ENCODE measurements at places on chromosomes 6 and 20.

DNA sequence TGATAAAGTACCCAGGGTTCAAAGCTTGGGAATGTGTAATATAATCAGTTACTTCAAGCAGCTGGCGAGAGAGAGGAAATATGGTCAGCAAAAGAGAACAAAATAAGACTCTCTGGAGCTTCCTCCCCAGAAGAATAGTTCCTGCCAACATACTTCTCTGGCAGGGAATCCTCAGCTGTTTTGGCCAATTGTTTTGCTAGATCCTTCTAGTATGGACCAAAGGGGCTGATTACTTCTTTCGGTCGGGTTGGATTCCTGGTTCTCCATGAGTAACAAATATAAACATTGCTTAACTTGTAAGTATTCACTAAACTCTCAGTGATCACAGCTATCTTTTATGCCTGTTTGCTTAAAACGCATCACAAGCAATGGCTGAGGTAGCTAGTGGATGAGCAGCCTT is 31.4 kb upstream of the FBXO9 start:
- no peak for DNase-seq

- no peak for DNase-seq
Measured at GRCh38 chr6:158488065-158488464, 71.8 kb upstream of the TMEM181 start.

- no peak for DNase-seq
Measured at GRCh38 chr6:155315516-155315871, 1.2 kb upstream of the TFB1M start.

DNA sequence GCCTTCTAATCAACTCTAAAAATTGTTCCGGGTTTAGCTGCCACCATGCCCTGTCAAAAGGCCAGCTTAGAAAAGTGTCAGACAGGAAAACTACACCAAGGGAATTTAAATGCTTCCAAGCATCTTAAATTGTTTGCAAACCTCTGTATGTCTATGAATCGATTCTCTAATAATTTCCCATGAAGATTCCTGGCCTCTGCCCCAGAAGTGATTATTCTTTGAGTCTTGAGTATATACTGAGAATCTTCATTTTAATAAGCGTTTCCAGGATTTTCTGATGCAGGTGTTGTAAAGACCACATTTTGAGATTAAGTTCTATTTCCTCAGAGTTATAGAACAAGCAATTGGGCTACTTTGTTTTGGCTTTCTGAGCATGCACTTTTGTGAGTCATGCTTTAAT is 471.8 kb upstream of the JAG1 start:
- no peak for DNase-seq

DNA sequence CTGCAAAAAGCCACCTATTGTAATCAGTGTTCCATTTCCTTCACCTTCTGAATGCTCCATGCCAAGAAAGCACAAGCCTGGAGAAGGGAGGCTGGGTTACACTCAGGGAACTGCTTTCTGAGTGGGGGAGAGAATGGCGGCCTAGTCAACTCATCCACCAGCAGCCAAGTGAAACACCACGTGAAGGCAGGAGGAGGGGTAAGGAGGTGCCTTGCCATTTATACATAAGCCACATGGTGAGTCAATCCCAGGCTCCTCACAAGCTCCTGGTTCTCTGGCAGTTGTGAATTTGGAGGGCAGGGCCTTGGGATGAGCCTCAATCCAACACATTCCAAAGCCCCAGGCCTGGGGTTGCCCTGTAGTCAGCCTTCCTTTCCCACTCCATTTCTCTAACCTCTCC is 149.4 kb downstream of the CD24 start:
- DNase-seq: no peak

DNA sequence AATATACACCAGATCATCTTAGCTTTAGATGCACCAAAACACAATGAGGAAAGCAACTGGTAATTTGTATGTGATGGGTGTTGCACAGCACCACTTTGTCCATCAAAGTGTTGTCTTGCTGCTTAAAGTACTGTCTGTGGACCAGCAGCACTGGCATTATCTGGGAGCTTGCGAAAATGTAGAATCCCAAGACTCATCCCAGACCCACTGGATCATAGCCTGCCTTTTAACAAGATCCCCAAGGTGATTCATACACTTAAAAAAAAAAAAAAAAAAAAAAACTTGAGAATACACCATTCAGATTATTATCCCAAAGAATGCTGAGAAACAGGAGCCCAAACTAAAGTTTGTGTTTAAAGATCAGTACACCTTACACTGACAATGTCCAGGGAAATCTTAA is 123.4 kb downstream of the TASP1 start:
- DNase-seq: no peak

- DNase-seq: no peak
Measured at GRCh38 chr20:62792182-62792939, 3.9 kb upstream of the MRGBP start.

DNA sequence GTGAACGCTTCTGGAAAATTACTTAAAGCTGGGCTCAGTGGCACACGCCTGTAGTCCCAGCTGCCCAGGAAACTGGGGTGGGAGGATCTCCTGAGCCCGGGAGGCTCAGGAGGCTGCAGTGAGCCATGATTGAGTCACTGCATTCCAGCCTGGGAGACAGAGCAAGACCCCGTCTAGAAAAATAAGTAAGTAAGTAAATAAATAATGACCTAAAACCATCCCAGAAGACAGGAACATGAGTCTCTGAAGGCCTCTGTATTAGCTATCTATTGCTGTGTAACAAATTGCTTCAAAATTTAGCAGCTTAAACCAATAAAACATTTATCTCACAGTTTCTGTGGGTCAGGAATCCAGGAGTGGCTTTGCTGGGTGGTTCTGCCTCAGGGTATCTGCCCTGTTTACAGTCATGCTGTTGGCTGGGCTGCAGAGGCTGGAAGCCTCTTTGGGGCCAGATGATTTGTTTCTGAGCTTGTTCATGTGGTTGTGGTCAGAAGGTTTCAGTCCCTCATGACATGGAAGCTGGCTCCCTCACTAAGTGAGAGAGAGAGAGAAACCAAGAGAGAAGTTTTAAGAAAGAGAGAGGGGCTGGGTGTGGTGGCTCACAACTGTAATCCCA is 48.4 kb upstream of the NCOA3 start:
- no peak for DNase-seq

GRCh38 chr20:11895861-11896387 is 21.8 kb upstream of the BTBD3 start:
- DNase-seq: no peak

- no peak for DNase-seq
Measured at GRCh38 chr20:41734506-41734945, 116.3 kb upstream of the CHD6 start.

DNA sequence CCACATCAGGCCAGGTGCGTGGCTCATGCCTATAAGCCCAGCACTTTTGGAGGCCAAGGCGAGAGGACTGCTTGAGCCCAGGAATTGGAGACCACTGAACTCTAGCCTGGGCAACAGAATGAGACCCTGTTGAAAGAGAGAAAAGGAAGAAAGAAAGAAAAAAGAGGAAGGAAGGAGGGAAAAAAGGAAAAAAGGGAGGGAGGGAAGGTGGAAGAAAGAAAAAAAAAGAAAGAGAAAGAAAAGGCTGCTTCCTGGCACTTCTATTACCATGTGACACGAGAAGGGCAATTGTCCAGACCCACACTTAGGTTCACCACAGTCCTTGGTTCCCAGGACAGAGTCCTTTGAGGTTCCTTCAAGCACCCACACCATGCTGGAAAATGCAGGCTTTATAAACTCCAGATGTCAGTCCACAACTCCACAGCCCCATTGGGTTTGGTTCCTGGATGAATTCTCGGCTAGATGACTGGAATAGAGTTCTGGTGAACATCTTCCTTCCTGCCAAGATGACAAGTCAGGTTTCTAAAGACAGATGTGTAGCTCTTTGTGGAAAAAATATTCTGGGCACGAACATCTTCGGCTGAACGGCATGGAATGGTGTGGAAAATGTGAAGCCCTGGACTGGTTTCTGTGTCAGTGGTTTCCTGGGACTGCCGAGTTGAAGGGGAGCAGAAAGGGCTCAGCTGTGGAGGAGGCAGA is 32.5 kb downstream of the NT5E start:
- DNase-seq: no peak

DNA sequence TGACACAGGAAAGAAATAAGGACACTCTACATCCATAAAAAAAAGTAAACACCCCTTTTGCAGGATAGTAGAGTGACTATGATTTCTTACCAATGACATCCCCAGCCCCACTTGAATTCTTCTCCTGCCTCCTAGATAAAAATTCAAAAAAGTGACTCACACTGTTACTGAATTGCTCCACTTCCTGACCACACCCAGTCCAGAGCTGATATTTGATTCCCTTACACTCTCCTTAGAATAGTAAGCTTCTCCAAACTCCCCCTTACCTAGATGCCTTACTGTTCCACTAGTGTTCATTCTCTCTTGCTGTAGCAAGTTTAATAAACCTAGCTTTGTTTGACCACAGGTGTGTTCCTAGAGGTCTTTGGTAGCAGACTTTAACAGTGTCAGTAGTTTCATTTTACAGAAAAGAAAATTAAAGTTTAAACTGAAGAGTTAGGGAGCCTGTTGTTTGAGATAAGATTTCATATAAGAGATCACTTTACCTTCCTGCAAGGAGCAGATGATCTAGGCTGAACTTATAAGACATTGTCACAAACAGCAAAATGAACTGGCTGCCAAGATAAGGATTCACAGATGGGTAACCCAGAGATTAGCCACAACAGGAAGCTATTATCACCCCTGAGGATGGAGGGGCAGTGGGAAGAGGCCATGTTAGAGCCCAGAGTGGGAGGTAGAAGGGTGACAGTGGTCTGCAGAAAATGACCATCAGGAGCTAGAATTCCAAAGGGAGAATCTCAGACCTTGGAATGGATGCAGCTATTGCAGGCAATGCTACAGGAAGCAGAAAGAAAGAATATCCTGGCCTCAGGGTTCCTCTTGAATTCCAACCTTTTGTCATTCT is 28.4 kb upstream of the BTN3A2 start:
- no peak for DNase-seq

DNA sequence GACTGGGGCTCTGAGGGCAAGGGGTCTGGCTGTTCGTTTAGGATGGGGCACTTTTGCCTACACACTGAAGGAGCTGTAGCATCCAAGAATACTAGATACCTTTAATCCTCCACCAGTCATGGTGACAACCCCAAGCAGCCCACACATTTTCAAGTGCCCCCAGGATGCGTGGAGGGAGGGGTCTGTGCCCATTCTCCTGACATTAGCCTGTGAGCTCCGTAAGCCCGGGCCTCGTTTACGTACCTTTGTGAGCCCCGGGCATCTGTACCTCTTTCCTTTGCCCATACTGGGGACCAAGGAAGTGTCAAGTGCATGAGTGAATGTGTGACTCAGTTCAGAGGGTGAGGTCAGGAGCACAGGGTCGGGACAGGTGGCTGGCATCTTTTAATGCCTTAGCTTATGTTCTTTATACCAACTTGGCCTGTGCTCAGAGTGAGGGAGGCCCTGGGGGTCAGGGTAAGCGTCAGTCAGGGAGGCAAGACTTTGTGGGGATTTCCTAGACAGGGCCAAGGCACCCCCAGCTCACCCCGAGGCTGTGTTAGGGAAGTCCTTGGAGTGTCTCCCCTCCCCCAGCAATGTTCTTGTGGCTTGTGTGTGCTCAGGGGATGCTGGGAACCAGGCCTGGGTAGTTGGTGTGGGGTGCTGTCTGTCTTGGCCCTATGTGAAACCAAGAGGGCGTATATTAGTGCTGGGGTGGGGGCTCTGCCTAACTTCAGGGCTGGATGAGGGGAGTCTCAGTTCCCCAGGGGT is 12.9 kb downstream of the VEGFA start:
- DNase-seq: no peak

DNA sequence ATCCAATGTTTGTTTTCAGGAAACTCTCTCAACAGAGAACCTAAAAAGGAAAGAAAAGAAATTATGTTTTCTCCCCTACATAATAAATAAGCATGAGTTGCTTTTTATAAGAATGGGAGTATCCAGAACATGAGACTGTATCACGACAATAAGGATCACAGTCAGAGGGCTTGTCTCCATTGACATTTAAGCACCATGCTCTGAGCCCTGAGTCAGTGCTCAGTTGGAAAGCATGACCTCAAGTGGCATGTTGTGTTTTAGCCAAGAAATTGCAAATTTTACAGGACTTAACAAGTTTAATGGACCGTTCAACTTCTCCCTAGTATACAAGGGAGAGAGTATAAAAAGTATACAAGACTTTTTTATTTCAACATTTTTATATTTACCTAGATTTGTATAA is 431.6 kb downstream of the GJA1 start:
- DNase-seq: no peak

GRCh38 chr20:23299673-23300050 is 50.9 kb upstream of the NXT1 start:
- no peak for DNase-seq

- no peak for DNase-seq
Measured at GRCh38 chr20:8423482-8423881, 291.4 kb downstream of the PLCB1 start.

- no peak for DNase-seq
Measured at GRCh38 chr20:61812121-61812844, 253.4 kb downstream of the TAF4 start.

DNA sequence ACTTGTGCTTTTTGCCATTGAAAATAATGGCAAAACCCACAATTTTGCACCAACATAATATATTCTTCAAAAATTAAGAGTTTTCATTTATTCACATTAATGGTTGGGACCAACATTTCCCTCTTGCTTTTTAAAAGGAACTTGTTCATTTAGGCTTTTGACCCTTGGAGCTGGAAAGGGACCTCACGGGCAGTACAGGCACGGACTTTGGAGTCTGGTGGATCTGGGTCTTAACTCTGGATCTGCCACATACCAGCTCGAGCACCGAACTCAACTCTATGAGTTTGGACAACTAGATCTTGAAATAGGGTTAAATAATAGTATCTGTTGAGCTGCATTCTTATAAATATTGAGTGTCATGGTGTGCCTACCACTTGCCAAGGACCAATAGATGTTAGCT is 37.2 kb downstream of the AFDN start:
- no peak for DNase-seq

DNA sequence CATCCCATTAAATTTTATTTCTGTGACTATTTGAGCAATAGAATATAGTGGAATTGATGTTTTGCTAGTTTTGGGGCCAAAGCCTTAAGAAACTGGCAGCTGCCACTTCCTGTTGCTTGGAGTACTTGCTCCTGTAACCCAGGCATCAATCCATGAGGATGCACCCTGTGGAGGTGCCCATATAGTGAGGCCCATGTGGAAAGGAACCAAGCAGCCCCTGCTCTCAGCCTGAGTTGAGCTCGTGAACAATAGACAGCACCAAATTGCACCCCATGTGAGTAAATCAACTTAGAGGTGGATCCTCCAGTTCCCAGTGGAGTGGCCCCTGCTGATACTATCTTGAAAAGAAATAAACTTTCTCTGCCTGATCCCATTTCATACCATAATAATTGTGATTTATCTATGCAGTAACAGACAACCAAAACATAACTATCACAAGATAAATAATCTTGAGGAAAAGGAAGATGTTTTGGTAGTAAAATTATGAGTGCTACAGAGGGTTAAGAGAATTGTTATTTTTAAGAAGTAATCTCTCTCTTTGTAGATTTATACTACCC is 481.9 kb downstream of the TBC1D32 start:
- DNase-seq: no peak

GRCh38 chr6:43817192-43817591 is 47.2 kb downstream of the VEGFA start:
- DNase-seq: no peak

GRCh38 chr6:119337252-119337651 is 12.3 kb downstream of the MAN1A1 start:
- no peak for DNase-seq

GRCh38 chr6:81373414-81373813 is 379.1 kb downstream of the TENT5A start:
- no peak for DNase-seq
